ENCODE measurements at places on chromosomes 7 and 10.

DNA sequence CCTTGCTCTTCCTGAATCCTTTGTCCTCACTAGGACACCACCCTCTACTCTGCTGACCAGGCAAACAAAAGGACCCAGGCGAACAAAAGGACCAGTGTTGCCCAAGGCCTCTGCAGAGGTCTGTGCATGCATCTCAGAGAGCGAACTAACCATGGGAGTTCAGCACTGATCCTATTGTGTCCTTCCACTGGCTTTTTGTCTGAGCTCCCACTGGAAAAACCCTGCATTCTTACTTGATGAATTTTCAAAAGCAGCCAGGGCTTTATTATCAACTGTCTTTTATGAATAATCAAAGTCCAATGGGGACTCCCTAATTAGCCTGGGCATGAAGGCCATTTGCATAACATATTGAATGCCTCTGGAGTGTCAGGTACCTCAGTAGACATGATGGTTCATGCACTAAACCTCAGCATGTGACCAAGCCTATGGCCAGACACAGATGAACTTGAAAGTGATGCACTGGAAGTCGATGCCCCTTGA is 140.6 kb downstream of the KCNMA1 start:
- no peak for DNase-seq

GRCh38 chr10:22609251-22609650 is 105.1 kb downstream of the PIP4K2A start:
- no peak for DNase-seq

DNA sequence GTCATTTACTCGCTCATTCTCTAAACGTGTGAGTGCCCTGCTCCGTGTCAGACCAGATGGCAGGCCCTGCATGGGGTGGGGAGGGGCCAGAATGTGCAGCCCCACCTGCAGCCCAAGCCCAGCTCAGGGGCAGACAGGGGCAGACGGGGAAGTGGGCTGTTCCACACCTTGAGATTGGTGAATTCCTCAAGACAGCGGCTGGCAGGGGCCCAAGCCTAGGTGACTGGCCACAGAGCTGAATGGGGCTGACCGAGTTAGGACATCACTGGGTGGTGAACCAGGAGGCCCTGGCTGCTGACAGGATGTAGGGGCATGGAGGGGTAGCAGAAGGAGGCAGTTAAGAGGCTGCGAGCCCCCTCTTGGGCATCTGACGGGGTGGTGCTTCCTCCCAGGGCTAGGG is 79.1 kb downstream of the MGMT start:
- no peak for DNase-seq

- no peak for DNase-seq
Observed at GRCh38 chr7:39851466-39852045, 98.5 kb upstream of the CDK13 start.

- DNase-seq, result no peak
Observed at GRCh38 chr10:48605786-48606529, 1.1 kb upstream of the ARHGAP22 start.

DNA sequence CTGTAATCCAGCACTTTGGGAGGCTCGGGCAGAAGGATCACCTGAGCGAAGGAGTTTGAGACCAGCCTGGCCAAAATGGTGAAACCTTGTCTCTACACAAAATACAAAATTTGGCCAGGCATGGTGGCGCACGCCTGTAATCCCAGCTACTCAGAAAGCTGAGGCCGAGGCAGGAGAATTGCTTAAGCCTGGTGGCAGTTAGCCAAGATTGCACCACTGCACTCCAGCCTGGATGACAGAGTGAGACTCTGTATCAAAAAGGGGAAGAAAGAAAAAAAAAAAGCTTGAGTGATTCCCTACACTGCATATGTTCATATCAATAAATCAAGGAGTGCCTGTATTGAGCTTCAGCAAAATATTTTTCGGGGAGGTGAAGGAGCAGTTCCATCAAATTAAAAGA is 45.8 kb upstream of the SRRM3 start:
- no peak for DNase-seq

GRCh38 chr10:49186613-49187012 is 1.6 kb downstream of the TMEM273 start:
- no peak for DNase-seq
